Pulmonary artery endothelial cell (primary cell): ENCODE measurements at places on chromosomes 1 and 21. TPM values are rescaled to one million over a fixed set of nuclear protein-coding genes. Genes with fewer than 3 reads are reported as not detected.

- no peak for DNase-seq
Observed at GRCh38 chr1:89516055-89516454, 8.6 kb upstream of the LRRC8B start.

KCNA2 gene
- total RNA-seq = not detected in 2 replicates

ASCL5 gene
- total RNA-seq = not detected in 2 replicates

DNA sequence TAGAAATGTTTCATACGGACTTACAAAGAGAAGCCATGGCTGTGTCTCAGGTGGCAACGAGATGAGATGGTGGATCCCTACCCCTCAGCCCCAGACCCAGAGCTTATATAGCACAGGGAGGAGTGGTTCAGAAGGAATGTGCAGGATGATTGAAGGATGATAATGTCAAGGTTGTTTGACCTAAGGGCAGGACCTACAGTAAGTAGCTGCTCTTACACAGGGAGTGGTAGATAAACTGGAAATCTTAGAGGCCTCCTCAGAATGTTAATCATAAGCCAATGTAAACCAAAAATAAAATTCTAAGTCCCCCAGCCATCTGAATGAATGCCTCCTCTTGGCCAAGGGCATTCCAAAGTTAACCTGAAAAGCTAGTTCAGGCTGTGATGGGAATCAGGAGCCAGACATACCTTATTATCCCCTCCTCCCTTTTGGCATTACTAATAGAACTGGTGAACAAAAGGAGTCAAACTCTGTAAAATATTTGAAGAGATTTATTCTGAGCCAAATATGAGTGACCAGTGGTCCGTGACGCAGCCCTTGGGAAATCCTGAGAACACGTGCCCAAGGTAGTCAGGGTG is 45.8 kb upstream of the PDE9A start:
- DNase-seq = no peak

DNA sequence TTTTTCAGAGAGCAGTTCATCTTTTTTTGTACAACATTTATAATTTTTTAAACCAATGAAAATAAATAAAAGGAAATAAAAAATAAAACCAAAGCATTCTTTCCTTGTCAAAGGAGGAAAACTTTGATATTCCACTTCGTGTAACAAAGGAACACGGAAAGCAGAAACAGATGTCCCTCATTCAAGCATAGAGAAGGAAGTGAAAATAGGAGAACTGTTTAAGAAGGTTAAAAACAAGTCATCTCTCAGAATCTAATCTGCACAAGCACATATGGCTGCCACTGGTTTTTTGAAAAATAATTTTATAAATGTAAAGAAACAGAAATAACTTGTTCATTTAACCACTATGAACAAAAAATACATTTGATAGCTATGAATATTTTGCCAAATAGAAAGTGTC is 35.9 kb upstream of the ZNF644 start:
- DNase-seq = no peak

DSCAM gene
- not detected in 2 replicates for total RNA-seq

NBPF20 gene
- total RNA-seq = 2.2 and 4.1 TPM in 2 replicates

- no peak for DNase-seq
Observed at GRCh38 chr1:65263286-65263685, 46.1 kb upstream of the DNAJC6 start.

DNA sequence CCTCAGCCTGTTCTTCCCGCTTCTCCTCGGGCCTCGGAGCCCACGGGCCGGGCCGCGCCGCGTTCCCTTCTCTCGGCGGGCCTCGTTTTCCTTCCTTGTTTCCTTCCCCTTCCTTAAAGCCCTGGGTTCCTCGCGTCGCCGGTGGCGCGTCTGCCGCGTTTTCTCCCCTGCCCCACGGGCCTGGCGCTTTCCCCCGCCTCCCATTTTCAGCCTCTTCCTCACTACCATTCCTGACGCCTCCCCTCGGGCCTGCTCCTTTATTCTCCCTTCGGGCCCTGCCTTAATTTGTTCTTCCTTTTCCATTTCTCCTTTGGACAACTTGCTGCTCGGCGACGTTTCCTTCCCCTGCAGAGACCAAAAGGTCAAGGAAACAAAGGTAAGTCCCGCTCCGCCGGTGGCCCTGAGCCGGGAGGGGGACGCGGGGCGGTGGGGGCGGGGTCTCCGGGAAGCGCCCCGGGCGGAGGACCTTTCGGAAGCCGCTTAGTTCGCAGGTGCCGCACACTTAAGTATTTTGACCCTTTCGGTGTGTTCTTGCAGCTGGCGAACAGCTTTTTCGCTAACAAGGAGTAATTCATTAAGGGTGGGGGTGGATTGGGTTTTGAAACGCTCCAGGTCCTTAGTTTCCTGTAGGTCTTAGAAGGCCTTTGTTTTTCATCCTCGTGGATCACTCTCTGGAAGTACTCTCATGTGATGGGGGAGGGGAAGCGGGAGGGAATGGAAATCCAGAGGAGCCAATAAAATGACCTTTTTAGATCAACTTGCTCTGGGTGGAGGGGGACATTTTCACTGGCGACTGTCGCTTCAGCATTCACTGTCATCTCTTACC is 780 bp downstream of the YTHDF2 start:
- DNase-seq = peak; percentile 30

DNA sequence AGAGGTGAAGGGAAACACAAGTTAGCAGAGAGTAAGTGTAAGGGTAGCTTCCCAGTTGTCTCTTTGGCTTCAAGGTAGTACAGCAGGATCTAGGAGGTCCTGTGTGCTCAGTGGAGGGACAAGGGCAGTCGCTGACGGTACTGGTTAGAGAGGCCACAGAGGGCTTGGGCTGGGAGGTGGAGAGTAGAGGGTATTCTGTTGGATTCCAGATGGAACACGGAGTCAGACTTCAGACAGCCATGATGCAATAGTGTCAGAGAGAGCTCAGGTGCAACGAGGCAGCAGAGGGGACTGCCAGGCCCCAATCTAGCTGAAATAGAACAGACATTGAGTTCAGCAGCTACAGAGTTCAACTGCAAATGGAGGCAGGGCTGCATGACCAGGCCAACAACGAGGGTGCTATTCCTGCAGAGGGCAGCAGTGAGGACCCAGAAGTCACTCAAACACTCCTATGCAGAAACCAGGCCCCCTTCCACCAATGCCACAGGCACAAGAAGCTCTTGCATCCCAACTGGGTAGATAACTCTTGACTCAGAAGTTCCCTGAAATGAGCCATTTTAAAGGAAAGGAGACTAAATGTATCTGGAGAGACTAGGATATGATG is 325.0 kb upstream of the ESRRG start:
- no peak for DNase-seq

DNA sequence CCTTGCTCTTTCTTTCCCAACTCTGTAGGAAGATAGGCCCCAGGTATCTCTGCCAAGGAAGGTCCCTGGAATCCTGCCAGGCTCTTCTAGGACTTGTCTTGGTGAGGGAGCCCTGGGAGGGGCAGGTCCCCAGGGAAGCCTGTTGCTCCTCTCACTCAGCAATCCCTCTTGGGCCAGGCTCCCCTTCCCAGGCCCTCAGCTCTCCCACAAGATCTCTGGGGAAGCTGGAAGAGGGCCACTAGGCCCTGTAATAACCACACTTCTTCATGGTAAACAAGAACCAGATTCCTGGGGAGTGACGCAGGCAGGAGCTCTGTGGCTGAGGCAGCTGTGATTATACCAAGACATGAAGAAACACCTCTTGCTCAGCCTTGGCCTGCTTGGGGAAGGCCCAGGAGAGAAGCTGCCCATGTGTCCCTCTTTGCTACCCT is 9.9 kb upstream of the MAPKAPK2 start:
- DNase-seq = no peak

AMPD1 gene
- total RNA-seq = not detected in 2 replicates

DNA sequence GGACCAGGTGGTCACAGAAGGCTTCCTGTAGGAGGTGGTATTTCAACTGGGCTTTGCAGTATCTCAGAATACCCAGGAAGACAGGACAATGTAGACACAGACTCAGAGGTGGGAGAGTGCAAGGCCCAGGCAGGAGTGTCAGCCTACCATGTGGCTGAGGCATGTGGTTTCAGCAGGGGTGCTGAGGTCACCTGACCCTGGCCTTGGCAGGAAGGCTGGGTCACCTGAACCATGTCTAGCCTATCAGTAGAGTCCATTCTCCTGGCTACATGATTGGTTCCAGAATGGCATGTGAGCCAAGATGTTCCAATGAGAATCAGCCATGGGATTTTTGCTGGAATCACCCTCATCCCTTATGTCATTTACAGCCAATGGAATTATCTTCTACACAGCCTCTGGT is 169.4 kb downstream of the ACTL8 start:
- DNase-seq = no peak

MARK1 gene
- total RNA-seq = 0.99 and 2.0 TPM in 2 replicates

DNA sequence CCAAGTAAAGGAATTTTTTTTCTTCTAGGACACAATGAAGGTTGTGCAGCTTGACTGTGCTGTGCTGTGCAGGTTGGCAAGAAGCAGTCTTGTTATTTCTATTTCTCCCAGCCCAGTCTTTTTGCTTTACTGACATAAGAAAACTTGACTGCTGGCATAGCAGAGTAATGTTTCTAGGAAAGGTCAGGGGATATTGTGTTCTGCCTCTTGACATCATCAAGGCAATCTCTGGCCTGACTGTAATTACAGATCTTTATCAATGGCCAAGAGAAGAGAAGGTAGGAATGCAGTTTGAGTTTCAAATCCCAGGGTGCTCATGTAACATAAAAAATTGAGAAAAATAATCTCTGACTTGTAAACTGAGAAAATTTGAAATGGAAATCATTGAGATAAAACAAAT is 226.3 kb upstream of the ADGRL4 start:
- no peak for DNase-seq

DNA sequence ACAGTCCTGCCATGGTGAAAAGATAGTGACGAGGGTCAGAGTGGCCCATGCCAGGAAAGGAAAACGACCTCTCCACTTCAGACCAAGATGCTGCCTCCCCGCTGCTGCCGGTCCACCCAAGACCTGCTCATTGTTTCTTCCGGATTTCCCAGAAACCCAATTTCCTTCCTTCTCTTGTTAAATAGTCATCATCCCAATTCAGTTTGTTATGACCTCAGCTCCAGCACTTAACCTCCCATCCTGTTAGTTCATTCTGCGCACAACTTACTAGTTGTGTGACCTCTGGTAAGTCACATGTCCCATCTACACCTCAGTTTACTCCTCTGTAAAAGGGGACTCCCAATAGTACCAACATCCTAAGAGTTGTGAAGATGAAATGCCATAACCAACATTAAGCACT is 29.9 kb upstream of the PPP1R15B start:
- no peak for DNase-seq

- DNase-seq = no peak
Observed at GRCh38 chr1:162165528-162165927, 96.0 kb downstream of the NOS1AP start.

GRCh38 chr1:28236656-28237322 is 865 bp downstream of the ATP5IF1 start:
- no peak for DNase-seq

- DNase-seq = no peak
Observed at GRCh38 chr21:42839271-42840231, 39.8 kb downstream of the WDR4 start.

DNA sequence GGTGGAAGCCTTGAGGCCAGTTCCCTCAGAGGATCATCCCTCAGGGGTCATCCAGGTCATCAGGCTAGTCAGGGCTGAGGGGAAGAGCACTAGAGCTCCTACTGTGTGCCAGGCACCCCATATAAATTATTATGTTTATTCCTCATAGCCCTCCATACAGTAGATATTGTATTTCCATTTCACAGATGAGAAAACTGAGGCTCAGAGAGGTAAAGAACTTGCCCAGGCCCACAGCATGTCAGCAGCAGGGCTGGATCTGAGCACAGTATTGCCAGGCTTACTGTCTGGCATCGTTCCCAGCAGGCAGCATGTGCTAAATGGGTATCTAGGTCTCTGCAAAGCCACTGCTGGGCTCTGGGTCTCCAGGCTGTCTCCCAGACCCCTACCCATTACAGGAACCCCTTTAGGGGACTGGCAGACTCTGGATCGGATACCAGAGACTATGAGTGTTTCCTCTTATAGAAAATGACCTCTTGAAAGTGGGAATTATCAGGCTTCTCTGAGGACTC is 153.3 kb downstream of the PTPRU start:
- DNase-seq = no peak

DNA sequence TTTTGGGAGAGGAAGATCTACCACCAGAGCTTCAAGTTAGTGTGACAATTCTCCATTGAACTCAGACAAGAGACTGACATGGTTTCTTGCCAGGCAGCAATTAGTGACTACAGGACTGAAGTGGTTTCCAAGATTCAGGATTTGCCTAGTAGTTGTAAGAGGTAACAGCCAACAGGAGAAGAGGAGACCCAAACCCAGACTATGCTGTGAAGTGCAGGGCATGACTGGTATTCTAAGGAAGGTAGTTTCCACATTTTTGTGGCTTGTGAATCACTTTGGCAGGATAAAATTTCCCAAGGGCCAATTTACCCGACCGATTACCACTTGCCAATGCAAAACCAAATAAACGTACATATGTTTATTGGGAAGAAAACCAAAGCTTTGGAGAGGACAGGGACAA is 14.7 kb upstream of the RAP1A start:
- DNase-seq = no peak

DNA sequence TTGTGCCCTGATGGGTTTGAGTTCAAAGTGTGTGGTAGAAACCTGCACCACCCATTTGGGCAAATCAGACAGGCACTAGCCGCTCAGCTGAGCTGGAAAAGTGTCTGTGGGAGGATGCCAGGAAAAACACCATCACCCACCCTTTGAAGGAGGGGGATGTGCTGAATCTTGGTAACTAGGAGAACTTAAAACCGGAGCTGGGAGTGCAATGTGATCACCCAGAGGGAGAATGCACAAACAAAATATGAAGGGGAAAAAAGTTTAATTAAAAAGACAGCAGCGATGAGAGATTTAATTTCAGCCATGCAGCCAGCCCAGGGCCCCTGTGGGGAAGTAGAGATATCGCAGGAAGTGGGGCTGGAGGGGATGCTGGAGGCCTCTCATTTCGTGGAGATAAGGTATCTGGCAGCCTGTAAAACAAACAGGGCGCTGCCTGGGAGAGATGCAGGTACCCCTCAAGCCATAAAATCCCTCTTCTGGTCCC is 86.8 kb upstream of the BCAR3 start:
- DNase-seq = no peak

GRCh38 chr1:39205102-39205780 is 746 bp downstream of the MACF1 start:
- DNase-seq = no peak
